ENCODE measurements at places on chromosomes 6 and 20.

GRCh38 chr6:13767121-13767808 is 47.1 kb downstream of the MCUR1 start:
- no peaks in the 10 kb centered on the region for H3K27me3 ChIP-seq
- H3K4me1 ChIP-seq = peaks cover 4% of the 10 kb centered on the region
- peak; percentile 44 for DNase-seq
- H3K36me3 ChIP-seq = no peaks in the 10 kb centered on the region

- H3K4me3 ChIP-seq = no peak overlapping the region
- peak; percentile 94 for DNase-seq
- peak overlapping the region; percentile 76 for H3K27ac ChIP-seq
- H3K27me3 ChIP-seq = no peaks in the 10 kb centered on the region
Measured at GRCh38 chr6:63804381-63804956, 168.9 kb downstream of the PHF3 start.

- peaks cover 24% of the 10 kb centered on the region for H3K4me1 ChIP-seq
- no peaks in the 10 kb centered on the region for H3K36me3 ChIP-seq
Measured at GRCh38 chr6:129493354-129493902, 216.5 kb downstream of the ARHGAP18 start.

DNA sequence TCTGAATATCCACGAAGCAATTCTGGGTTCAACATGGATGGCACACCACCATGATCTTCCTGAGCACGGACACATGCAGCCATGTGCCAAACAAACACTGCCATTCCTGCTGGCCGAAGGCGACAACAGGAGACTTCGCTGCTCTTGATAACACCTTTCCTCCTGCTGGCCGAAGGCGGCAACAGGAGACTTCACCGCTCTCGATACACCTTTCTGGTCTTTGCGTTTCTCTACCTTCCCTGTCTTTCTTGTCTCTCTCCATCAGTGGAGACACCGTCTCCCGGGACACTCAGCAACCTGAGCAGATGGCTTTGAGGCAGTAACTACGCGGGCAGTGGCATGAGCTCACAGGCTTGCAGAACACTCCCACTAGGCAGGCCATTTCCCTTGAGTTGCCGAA is 54.9 kb upstream of the MPC1 start:
- H3K4me1 ChIP-seq = no peaks in the 10 kb centered on the region
- no peaks in the 10 kb centered on the region for H3K27me3 ChIP-seq
- no peak for DNase-seq
- H3K4me3 ChIP-seq = no peak overlapping the region

Data from fibroblast of lung (primary cell).